ENCODE measurements at places on chromosomes 2 and 18.

GRCh38 chr2:85455552-85456090 lies 37.1 kb downstream of the SH2D6 start:
- DNase-seq = no peak

GRCh38 chr18:75023473-75023872 lies 185.5 kb downstream of the PTGR3 start:
- DNase-seq = no peak

DNA sequence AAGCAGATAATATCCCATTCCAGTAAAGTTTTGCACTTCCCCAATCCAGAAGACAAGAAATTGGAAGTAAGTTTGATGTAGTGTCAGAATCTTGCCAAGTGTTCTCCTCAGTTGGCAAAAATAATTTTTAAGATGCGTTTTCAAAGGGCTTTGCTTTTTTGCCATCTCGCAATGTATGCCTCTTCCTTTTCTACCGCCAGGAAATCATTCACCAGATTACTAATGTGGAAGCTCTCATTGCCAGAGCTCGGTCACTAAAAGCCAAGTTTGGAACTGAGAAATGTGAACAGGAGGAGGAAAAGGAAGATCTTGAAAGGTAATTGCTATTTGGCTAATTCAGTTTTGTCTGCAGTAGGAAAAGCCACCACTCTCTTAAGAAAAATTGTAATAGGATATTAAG lies 110.7 kb downstream of the RAB3GAP1 start:
- DNase-seq = no peak

DNA sequence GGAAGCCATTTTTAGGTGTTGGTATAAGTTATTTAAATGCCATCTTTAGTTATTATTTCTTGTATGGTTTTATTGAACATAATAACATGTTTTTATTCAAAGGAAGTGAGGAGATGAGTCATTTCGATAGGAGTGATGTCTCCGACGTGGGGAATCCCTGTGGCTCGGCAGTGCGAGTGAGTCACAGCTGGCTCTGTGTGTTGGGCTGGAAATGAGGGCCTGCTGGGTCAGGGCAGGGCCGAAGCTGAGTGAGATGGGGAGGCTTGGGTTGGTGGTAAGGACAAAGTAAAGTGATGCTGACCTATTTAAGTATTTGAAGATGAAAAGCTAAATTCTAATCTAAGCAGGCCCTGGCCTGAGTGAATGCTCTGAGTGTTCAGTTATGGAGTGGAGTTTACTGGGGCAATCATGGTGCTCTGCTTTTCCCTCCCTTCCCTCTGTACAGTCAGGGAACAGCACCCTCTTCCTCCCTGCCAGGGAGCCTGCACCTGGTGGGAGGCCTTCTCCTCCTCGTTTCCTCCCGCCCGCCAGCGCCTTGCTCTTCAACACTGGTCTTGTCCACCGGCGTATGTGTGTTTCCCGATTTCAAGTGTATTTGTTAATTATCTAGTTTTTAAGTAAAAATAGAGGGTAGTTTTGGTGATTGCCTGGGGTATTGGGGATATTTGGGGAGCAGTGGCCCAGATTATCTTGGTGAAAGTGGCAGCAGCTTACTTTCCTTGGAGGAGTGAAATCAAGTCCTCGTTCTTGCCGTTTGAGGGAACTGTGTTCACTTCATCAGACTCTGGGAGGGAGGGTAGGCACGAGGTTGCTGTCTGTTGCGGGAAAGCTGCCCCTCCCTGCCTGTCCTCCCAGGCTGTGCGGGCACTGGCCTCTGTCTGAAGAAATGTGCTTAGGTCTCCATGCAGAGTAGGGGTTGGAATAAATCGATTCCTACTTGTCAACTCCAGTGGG lies 157.0 kb downstream of the LDLRAD4 start:
- peak; percentile 41 for DNase-seq

- DNase-seq = no peak
Measured at GRCh38 chr2:146931109-146931508, 913.7 kb upstream of the ACVR2A start.

DNA sequence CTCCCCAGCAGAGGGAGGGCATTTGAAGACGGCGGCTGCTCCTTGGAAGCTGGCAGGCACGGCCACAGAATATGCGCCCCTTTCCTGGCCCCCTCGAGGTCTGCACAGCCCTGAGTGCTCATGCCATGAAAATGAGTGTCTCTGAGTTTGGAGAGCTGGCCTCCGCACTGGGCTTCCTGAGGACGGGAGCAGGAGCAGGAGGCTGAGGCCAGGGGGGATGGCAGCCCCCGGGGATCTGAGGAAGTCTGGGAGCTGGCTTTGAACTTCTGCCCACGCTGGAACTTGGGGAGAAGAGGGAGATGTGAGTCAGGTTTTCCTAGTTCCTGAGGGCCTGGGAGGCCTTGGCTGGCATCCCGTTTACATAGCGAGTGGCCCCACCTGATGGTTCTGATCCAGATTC lies 47.0 kb downstream of the RRM2 start:
- DNase-seq = no peak

- DNase-seq = no peak
Measured at GRCh38 chr2:175890636-175891242, 111.3 kb downstream of the LNPK start.

GRCh38 chr2:57417007-57417406 lies 629.6 kb upstream of the VRK2 start:
- DNase-seq = no peak

- no peak for DNase-seq
Measured at GRCh38 chr18:11775436-11776174, 75.6 kb upstream of the CHMP1B start.

- DNase-seq = no peak
Measured at GRCh38 chr2:195863564-195863963, 205.1 kb downstream of the DNAH7 start.

GRCh38 chr2:125634662-125635061 lies 1021.3 kb upstream of the GYPC start:
- DNase-seq = no peak

- DNase-seq = no peak
Measured at GRCh38 chr2:160388464-160389263, 104.9 kb downstream of the RBMS1 start.

GRCh38 chr2:36480636-36481035 lies 117.3 kb downstream of the FEZ2 start:
- DNase-seq = no peak

DNA sequence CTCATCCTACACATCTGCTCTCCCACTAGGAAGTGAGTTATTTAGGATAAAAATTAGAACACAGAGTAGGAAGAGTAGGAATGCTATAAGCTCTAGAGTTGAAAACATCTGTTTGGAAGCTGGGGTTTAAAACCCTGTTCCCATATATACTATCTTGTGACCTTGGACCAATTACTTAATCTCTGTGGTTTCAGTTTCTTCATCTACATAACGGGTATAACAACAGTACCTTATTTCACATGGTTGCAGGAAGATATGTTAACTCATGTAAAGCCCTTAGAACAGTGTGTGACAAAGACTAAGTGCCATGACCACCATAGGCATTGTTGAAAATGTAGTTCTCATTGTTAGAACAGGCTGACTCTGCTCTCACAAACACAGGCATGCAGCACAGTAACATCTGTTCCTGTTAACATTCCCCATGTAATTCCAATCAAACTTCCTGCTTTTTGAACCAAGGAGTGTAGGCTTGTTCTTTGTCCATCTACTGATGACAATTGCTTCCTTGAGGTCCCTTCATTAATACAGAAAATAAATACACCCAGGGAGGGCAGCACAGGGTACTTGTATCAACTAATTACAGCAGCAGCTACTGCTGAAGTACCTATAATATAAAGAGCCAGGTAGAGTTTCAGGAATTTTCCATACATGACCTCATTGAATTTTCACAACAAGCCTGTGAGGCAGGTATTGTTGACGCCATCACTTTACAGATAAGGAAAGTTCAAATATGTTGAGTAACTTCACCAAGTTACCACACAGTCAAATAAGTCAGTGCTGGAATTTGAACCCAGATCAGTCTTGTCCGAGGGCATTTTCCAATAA lies 204.2 kb downstream of the L3MBTL4 start:
- no peak for DNase-seq

- DNase-seq = no peak
Measured at GRCh38 chr2:73350035-73350691, 35.5 kb upstream of the ALMS1 start.

- no peak for DNase-seq
Measured at GRCh38 chr2:78263571-78263970, 741.4 kb upstream of the LRRTM4 start.

GRCh38 chr2:62408241-62408677 lies 97.7 kb downstream of the TMEM17 start:
- no peak for DNase-seq

GRCh38 chr2:241015439-241015838 lies 17.0 kb downstream of the SNED1 start:
- no peak for DNase-seq

- no peak for DNase-seq
Measured at GRCh38 chr2:36737131-36737750, 40.7 kb downstream of the VIT start.

- no peak for DNase-seq
Measured at GRCh38 chr2:201285499-201285898, 25.2 kb downstream of the CASP8 start.

DNA sequence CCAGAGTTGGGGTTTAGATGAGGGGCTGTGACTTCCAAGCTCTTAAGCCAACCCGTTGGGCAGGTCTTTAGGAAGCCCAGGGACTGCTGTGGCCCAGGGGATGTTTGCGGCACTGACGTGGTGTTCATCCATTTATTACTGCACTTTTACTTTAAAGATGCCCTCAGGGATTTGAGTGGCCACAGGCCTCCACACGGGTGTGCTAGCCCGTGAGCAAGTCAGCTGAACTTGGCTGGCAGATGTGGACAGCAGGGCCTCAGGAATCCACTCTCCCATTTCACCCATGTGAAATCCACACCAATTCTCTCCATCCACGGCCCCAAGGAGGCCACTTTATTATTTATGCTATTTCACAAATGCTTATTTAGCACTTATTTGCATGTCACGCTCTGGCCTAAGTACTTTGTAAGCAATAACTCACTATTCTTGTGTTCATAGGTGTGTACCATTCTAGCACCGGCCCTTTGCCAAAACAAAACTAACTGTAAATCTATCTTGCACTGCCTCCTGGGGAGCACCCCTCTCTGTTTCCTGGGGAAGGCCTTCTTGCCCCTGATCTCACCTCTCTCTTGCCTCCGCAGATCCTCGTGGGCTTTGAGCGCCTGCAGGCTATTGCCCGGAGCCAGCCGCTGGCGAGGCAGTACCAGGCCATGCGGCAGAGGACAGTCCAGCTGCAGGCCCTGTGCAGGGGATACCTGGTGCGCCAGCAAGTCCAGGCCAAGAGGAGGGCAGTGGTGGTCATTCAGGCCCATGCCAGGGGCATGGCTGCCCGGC lies 39.1 kb upstream of the GPR17 start:
- DNase-seq = no peak

DNA sequence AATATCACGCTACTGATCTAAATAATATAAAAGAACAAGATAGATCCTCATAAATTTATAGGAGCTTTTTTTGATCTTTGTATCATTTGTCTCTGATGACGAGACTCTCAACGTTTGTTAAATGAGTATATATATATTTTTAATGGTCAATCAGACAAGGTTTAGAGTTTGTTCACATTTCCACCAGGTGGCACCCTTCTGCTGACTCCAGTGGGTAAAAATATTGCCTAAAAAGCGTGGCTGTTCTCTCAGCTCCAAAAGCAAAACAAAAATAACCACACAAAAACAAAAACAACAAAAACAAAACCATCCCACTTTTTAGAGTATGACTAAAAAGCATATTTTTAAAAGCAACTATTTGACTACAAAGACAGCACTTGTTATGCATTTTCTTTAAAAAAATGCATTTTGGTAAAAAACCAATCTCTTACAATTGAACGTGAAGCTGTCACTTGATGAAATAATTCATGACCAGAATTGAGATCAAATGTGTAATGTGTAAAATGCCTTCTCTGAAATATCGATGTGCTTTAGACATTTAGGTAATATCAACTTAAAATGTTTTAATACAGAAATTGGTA lies 723.2 kb downstream of the DPP10 start:
- DNase-seq = no peak

DNA sequence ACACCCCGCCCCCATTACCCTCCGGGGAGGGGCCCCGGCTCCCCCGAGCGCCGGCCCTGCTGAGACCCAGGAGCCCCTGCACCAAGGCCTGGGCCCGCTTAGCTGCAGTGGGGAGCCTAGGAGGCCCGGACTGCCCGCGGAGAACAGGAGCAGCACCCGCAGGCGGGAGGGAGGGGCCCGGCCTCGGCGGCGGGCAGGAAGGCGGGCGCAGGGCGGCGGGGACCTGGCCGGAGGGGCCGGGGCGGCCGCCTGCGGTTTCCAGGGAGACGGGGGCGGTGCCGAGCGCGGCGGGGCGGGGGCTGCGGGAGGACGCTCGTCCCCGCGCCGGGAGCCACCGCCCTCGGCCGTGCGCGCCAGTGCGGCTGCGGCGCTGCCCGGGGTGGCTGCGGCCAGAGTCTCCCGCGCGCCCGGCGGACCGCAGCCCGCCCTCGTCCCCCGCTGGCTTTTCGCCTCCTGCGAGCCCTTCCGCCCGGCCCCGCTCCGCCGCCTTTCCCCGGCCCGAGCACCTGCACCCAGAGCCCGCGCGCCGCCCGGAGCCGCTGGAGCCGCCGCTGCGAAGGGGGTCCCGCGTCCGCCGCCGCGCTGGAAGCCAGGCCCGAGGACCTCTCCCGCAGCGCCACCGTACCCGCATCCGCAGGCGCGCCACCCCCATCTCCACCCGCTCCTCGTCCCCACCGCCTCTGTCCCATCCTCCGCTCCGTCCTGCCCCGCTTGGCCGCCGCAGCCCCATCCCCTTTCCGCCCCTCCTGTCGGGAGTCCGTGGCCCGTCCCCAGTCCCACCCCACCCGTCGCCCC lies 17.2 kb downstream of the GPC1 start:
- no peak for DNase-seq

DNA sequence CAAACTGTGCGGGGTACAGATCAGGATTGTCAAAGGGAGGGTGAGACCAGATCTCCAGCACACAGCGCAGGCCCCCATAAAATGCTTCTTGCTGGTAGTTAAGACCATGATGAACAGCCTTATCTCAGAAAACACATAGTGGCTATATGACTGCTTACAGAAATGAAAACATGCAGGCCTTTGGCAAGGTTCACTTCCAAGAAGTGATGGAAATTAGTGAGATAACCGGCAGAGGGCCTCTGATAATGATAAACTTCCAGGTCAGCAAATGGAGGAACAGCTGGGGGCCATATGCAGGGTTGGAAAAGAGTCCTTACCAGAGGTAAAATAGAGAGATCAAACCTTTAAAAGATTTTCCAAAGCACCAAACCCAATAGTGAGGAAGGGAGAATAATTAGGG lies 46.6 kb downstream of the CFAP221 start:
- no peak for DNase-seq

GRCh38 chr18:55214969-55215368 lies 255.7 kb upstream of the CCDC68 start:
- DNase-seq = no peak
